ENCODE measurements at places on chromosomes 12 and 14. TPM values are rescaled to one million over a fixed set of nuclear protein-coding genes. Genes with fewer than 3 reads are reported as not detected.

GRCh38 chr12:62006076-62006732, 254.0 kb upstream of the USP15 start:
- H3K27me3 ChIP-seq, result no peaks in the 10 kb centered on the region
- H3K4me3 ChIP-seq, result no peak overlapping the region
- DNase-seq, result peak; percentile 36
- H3K27ac ChIP-seq, result no peak overlapping the region

DNA sequence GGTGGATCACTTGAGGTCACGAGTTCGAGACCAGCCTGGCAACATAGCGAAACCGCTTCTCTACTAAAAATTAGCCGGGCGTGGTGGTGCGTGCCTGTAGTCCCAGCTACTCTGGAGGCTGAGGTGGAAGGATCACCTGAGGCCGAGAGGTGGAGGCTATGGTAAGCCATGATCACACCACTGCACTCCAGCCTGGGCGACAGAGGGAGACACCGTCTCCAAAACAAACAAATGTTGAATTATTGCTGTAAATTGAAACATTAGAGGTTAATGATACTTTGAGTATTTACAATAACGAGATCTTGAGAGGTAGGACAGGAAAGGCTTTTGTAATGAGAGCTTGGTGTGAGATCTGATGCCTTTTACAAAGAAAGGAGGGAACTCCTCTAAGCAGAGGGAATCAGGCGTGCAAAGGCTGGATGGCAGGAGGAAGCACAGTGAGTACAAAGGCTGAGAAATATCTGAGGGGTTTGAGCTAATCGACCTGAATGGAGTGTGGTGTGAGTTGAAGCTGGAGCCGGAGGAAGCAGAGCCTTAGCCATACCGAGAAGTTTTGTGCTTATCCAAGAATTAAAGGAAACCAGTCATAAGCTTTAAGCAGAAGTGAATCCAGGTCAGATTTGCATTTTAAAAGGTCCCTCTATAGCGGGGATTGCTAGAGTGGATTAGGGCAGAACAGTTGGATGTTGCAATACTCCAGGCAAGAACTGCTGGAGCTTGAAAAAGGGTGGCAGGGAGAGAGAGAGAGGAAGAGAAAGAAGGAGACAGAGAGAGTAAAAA, 1.1 kb downstream of the RHNO1 start:
- peak overlapping the region; percentile 89 for H3K27ac ChIP-seq
- no peaks in the 10 kb centered on the region for H3K36me3 ChIP-seq
- DNase-seq, result no peak
- H3K4me3 ChIP-seq, result peak overlapping the region; percentile 80

DNA sequence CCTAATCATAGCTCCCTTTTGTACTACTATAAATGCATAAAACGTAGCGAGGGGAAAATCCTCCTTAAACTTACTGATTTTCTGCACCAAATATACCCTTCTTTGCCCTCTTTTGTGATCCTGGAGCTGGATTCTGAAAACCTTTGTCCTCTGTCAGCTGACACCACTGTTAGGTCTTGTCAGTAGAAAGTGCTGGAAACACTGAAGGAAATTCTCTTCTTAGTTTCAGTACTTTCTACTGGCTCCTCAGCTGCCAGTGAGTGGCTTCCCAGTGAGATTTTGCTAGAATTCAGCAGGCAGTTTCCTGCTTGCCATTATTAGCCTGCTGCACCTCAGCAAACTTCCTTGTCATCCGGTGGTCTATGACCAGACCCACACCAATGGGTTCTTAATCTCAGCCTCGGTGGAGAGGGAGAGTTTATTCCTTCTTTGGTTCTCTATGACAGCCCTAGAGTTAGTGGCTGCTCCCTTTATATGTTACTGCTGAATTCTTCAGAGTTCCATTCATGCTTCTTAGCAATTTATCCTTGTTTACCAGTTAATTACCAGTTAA, 476.2 kb downstream of the FSCB start:
- H3K36me3 ChIP-seq, result no peaks in the 10 kb centered on the region
- H3K4me3 ChIP-seq, result no peak overlapping the region
- H3K27ac ChIP-seq, result no peak overlapping the region
- DNase-seq, result no peak
- H3K27me3 ChIP-seq, result no peaks in the 10 kb centered on the region
- no peaks in the 10 kb centered on the region for H3K4me1 ChIP-seq

- H3K27ac ChIP-seq, result no peak overlapping the region
- no peak overlapping the region for H3K4me3 ChIP-seq
- no peaks in the 10 kb centered on the region for H3K36me3 ChIP-seq
- DNase-seq, result no peak
- no peaks in the 10 kb centered on the region for H3K27me3 ChIP-seq
Observed at GRCh38 chr12:94126067-94126466, 22.3 kb upstream of the PLXNC1 start.

- H3K4me3 ChIP-seq, result no peak overlapping the region
- DNase-seq, result no peak
- H3K27me3 ChIP-seq, result no peaks in the 10 kb centered on the region
- peaks cover 15% of the 10 kb centered on the region for H3K4me1 ChIP-seq
Observed at GRCh38 chr14:61616524-61617185, 78.7 kb upstream of the HIF1A start.

- peak; percentile 57 for DNase-seq
- H3K4me3 ChIP-seq, result peak within 1 kb of the TSS; percentile 16
- H3K27me3 ChIP-seq, result no peaks in the 10 kb centered on the region
Observed at GRCh38 chr12:130162267-130162666, at the start of gene FZD10. FZD10 (plus strand) TSS chr12:130162464; CDS start chr12:130162943, 479 bp downstream.

GRCh38 chr12:123278101-123278627, 6.5 kb upstream of the CDK2AP1 start:
- no peaks in the 10 kb centered on the region for H3K36me3 ChIP-seq
- H3K27me3 ChIP-seq, result no peaks in the 10 kb centered on the region
- H3K4me3 ChIP-seq, result no peak overlapping the region

- no peaks in the 10 kb centered on the region for H3K36me3 ChIP-seq
- H3K27ac ChIP-seq, result no peak overlapping the region
- no peak overlapping the region for H3K4me3 ChIP-seq
- no peaks in the 10 kb centered on the region for H3K4me1 ChIP-seq
Observed at GRCh38 chr14:105142651-105143450, 25.7 kb downstream of the JAG2 start.

- H3K36me3 ChIP-seq, result no peaks in the 10 kb centered on the region
- H3K27me3 ChIP-seq, result no peaks in the 10 kb centered on the region
- no peak for DNase-seq
- no peak overlapping the region for H3K27ac ChIP-seq
- H3K4me1 ChIP-seq, result peaks cover 15% of the 10 kb centered on the region
Observed at GRCh38 chr12:13105781-13106180, 2.3 kb upstream of the GSG1 start.

GRCh38 chr12:47949441-47950341, 13.7 kb upstream of the TMEM106C start:
- no peak overlapping the region for H3K27ac ChIP-seq
- H3K36me3 ChIP-seq, result no peaks in the 10 kb centered on the region
- peaks cover 7% of the 10 kb centered on the region for H3K4me1 ChIP-seq
- H3K4me3 ChIP-seq, result no peak overlapping the region
- peak; percentile 84 for DNase-seq

GRCh38 chr12:113016796-113017195, 38.5 kb downstream of the OAS2 start:
- no peaks in the 10 kb centered on the region for H3K36me3 ChIP-seq
- H3K27me3 ChIP-seq, result no peaks in the 10 kb centered on the region
- no peak for DNase-seq
- H3K4me3 ChIP-seq, result no peak overlapping the region

- H3K27me3 ChIP-seq, result no peaks in the 10 kb centered on the region
- no peaks in the 10 kb centered on the region for H3K36me3 ChIP-seq
- DNase-seq, result no peak
- H3K4me1 ChIP-seq, result no peaks in the 10 kb centered on the region
Observed at GRCh38 chr12:18470251-18470650, 208.9 kb downstream of the PIK3C2G start.

GRCh38 chr12:121448771-121449315, 48.9 kb downstream of the RNF34 start:
- H3K36me3 ChIP-seq, result no peaks in the 10 kb centered on the region
- DNase-seq, result no peak
- no peak overlapping the region for H3K27ac ChIP-seq
- H3K27me3 ChIP-seq, result no peaks in the 10 kb centered on the region
- no peak overlapping the region for H3K4me3 ChIP-seq

GRCh38 chr12:12803186-12803585, 10.0 kb upstream of the DDX47 start:
- H3K4me1 ChIP-seq, result peaks cover 11% of the 10 kb centered on the region
- no peaks in the 10 kb centered on the region for H3K27me3 ChIP-seq
- peak; percentile 36 for DNase-seq

- no peaks in the 10 kb centered on the region for H3K4me1 ChIP-seq
- no peak overlapping the region for H3K4me3 ChIP-seq
- no peaks in the 10 kb centered on the region for H3K36me3 ChIP-seq
- DNase-seq, result no peak
Observed at GRCh38 chr12:131138638-131139362, 185.1 kb downstream of the ADGRD1 start.

GRCh38 chr14:50920482-50921230, 23.6 kb downstream of the PYGL start:
- H3K27me3 ChIP-seq, result no peaks in the 10 kb centered on the region
- H3K4me3 ChIP-seq, result no peak overlapping the region
- no peaks in the 10 kb centered on the region for H3K36me3 ChIP-seq

DNA sequence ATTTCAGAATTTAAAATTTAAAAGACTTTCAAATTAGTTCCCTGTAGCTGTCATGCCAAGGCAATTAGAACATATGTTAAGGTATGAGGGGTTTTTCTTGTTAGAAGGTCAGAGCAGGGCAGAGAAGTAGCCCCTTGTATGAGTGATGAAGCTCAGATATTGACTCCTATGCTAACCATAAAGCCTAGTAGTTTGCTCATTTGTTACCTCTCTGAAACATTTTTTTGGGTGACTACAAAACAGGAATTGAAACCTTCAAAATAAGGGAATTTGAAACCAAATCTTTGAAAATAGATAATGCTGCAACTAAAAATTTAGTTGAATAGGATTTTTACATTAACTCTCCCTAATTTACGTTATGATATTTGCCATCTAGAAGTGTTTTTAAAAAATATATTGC, 333.5 kb downstream of the NAV3 start:
- H3K27me3 ChIP-seq, result no peaks in the 10 kb centered on the region
- no peak for DNase-seq
- no peaks in the 10 kb centered on the region for H3K36me3 ChIP-seq
- no peak overlapping the region for H3K27ac ChIP-seq
- H3K4me3 ChIP-seq, result no peak overlapping the region

- H3K4me1 ChIP-seq, result no peaks in the 10 kb centered on the region
- H3K27ac ChIP-seq, result no peak overlapping the region
- no peak for DNase-seq
- H3K36me3 ChIP-seq, result no peaks in the 10 kb centered on the region
Observed at GRCh38 chr14:43937001-43937400, 570.1 kb downstream of the FSCB start.

DNA sequence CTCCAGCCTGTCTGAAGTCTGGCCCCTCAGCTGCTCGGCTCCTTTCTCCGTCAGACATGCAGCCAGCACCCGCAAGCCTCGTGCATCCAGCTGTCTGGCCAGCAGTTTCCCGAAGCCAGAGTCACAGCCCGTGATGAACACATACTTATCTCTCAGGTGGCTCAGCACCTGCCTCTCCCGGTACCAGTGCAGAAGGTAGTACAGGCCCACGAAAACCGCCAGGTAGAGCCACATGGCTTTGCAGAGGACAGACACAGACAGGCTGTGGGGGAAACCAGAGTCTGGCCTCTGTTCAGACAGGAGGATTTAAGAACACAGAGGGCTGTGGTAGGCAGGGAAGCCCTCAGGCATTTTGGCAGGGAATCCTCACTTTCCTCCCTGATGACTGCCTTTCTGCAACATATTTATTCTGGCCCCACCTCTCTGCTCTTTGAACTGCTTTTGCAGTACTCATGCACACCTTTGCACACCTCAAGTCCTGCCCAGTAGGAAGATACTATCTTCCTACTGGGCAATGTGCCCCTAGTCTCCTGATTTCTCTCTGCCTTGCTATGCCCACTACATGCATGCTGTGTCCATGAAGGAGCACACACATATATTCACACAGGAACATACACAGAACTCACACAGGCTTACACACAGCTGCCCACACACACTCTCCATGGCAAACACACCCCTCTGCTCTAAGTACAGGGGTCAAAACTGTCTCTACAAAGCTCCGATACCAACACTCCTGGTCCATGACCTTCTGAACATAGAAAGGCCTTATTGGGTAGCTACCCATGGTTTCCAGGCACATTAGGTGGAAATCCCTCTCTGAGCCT, at the start of gene RDH16:
RDH16 (minus strand) TSS at position 380 of the 824 bp plus-strand sequence; CDS start at position 234, 146 bp downstream.
- no peak within 1 kb of the TSS for H3K27ac ChIP-seq
- H3K4me3 ChIP-seq, result no peak within 1 kb of the TSS
- no peaks in the 10 kb centered on the region for H3K4me1 ChIP-seq
- H3K27me3 ChIP-seq, result no peaks in the 10 kb centered on the region
- no peaks in the 10 kb centered on the region for H3K36me3 ChIP-seq

- no peaks in the 10 kb centered on the region for H3K27me3 ChIP-seq
- H3K27ac ChIP-seq, result no peak overlapping the region
- H3K4me1 ChIP-seq, result no peaks in the 10 kb centered on the region
Observed at GRCh38 chr14:76597387-76597786, 163.9 kb upstream of the VASH1 start.

GRCh38 chr12:2998789-2999264, 39.6 kb downstream of the TEAD4 start:
- no peaks in the 10 kb centered on the region for H3K27me3 ChIP-seq
- no peak overlapping the region for H3K4me3 ChIP-seq

GRCh38 chr14:81889529-81889928, 355.9 kb upstream of the SEL1L start:
- H3K4me3 ChIP-seq, result no peak overlapping the region
- no peak for DNase-seq
- H3K36me3 ChIP-seq, result no peaks in the 10 kb centered on the region
- no peaks in the 10 kb centered on the region for H3K27me3 ChIP-seq

Gene MANSC4
- 1.1 TPM for polyA plus RNA-seq

Gene MFAP5
- polyA plus RNA-seq, result 41.1 TPM

Gene ZNF740
- 15.6 TPM for polyA plus RNA-seq

Gene KRT78
- 0.99 TPM for polyA plus RNA-seq

Gene PTGDR
- 0.54 TPM for polyA plus RNA-seq

Gene HSPB8
- polyA plus RNA-seq, result 36.2 TPM

Gene TAS2R7
- polyA plus RNA-seq, result not detected

Gene OR10AD1
- polyA plus RNA-seq, result 0.66 TPM

Gene CLEC4A
- 1.9 TPM for polyA plus RNA-seq

Gene PIWIL1
- polyA plus RNA-seq, result 203 TPM

Gene SDR9C7
- polyA plus RNA-seq, result 0.46 TPM

Gene PIANP
- polyA plus RNA-seq, result 7.6 TPM

Gene GALNT8
- polyA plus RNA-seq, result 31.1 TPM

Gene HCAR2
- 2.7 TPM for polyA plus RNA-seq

Gene NR1H4
- polyA plus RNA-seq, result 0.66 TPM

All from testis (tissue), 5 donors.